Stimulated activated CD4-positive, alpha-beta T cell treated with anti-CD3 and anti-CD28 coated beads, Interleukin-12 subunit alpha, Interleukin-12 subunit beta, amount 100 ng/mL, for 48 hours (primary cell): ENCODE measurements at places on chromosomes 3 and 15.

DNA sequence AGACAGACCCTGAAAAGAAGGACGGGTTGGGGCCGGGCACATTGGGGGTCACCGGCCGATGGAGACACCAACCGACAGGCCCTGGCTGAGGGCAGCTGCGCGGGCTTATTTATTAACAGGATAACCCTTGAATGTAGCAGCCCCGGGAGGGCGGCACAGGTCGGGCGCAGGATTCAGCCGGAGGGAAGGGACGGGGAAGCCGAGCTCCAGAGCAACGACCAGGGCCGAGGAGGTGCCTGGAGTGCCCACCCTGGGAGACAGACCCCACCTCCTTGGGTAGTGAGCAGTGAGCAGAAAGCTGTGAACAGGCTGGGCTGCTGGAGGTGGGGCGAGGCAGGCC lies 2.2 kb upstream of the LSMEM2 start:
- no peak for DNase-seq

- DNase-seq = no peak
These were observed 24.9 kb downstream of the ETFA start for GRCh38 chr15:76286271-76286879.

DNA sequence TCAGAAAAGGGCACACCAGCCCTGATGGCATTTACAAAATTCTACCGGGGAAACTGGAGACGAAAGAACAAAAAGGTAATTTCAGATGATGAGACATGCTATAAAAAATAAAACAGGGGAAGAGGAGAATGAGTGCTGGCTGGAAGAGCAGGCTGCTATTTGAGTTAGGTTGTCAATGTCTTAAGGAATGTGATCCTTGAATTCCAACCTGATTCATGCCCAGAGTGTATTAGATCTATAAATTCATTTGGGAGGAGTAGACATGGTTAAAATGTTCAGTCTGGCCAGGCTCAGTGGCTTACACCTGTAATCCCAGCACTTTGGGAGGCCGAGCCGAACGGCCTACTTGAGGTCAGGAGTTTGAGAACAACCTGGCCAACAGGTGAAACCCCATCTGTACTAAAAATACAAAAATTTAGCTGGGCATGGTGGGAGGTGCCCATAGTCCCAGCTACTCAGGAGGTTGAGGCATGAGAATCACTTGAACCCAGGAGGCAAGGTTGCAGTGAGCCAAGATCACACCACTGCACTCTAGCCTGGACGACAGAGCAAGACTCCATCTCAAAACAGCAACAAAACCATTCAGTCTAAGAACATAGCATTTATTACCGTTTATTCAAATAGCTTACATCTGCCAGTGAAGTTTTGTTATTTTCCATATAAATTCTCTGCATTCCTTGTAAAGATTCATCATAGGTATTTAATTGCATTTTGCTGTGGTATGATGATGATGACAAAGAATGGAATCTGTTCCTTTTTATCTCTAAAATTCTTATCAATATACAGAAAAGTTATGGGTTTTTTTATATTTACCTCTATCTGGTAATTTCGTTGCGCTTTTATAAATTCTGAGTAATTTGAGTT lies 126.7 kb upstream of the NR2E3 start:
- no peak for DNase-seq

- no peak for DNase-seq
These were observed 480.3 kb upstream of the ALCAM start for GRCh38 chr3:104886220-104886995.

- DNase-seq = no peak
These were observed 793 bp downstream of the PCOLCE2 start for GRCh38 chr3:142888099-142888480.

DNA sequence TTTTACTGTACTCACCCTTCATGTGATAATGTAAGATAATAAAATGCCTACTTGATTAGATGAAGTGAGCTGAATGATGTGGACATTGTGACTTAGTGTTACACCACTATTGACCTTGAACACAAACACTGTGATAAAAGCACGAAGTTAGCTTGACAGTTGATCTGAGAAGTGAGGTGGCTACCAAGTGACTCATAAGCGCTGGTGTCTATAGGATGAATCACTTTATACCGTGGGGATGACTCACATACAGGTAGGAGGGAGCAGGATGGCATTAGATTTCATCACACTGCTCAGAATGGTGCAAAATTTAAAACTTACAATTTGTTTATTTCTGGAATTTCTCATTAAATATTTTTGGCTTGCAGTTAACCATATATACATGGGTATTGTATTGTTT lies 174.7 kb upstream of the CNTN3 start:
- DNase-seq = no peak

DNA sequence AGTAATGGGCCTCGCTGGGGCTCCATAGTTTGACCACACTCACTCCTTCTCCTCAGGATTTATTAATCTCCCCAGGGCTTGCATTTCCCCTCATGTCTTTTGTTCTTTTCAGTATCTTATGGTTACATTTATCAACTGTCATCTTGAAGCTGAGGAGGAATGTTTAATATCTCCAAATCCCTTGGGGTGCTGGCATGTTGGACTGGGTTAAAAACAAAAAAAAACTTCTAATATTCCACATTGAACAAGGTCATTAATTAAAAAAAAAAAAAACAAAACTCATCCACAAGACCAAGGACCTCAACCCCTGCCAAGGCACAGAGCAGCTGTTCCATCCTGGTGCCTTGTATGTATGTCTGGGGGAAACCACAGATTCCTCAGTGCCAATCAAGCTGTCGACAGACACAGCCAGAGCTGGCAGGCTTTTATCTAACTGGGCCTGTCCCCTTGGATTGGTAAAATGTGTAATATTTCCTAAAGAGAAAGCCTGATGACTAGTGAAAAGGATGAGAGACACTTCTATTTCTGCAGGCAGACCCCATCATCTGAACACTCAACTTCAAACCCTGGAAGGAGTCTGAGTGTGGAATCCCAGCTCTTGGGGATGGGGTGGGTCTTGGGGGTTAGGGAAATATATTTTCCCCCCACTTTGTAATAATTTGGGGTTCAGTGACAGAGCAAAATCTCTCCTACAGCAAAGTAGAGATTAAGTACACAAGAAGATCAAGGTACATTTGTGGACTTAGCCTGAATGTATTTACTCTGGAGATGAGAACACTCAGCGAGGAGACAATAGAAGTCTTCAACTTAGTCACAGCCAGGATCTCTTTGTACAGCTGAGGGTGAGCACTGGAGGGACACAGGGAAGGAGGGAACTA lies 69.1 kb downstream of the TTC23 start:
- no peak for DNase-seq

DNA sequence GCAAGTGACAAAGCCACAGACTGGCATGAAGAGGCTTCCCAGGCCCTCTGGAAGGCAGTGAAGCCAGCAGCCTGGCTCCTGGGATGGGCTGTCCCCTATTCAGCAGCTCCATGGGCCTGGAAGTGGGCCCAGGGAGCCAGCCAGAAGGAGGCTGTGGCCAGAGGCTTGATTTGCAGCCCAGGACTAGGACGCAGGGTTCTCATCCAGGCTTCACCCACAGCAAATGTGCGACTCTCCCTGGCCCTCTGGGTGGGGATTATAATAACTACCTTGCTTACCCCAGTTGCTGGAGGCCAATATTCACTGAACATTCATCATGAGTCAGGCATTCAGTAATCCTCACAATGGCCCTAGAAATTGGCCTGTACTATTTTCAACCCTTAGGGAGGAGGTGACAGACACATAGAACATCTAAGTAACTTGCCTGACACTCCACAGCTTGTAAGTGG lies 24.6 kb upstream of the SRP14 start:
- no peak for DNase-seq

DNA sequence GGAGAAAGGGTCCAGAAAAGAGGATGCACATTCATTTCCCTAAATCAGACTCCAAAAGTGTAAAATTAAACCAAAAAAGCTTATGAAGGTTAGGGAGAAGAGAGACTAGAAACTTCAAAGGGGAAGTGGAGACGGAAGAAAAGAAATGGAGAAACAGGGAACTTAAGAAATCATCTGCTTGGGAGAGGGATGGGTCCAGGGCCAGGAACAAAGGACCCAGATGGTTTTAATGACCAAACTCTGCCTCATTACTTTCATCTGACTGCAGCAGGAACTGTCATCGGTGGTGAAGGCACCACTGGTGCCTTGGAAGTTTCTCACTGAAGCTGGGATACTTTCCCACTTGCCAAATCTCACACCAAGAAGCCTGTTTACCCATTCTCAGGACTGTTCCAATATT lies 70.5 kb upstream of the SLC4A7 start:
- DNase-seq = no peak

DNA sequence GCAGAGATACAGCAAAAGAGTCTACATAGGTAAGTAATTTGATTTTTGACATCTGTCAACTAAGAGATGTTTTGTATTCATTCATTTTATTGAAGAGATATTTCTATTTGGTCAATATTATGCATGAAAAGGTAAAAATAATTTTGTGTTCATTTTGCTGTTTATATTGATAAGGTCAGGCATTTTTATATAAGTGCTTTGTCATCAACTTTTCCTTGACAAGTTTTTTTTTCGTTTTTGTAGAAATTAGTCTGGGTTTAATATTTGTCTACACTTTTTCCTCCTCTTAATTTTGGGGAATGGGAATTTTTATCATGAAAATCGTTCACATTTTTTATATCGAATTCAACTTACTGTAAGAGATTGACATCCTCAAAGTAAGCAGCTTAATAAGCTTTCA lies 67.7 kb downstream of the STT3B start:
- DNase-seq = no peak

- no peak for DNase-seq
These were observed 145.2 kb downstream of the STAG1 start for GRCh38 chr3:136606990-136607389.

DNA sequence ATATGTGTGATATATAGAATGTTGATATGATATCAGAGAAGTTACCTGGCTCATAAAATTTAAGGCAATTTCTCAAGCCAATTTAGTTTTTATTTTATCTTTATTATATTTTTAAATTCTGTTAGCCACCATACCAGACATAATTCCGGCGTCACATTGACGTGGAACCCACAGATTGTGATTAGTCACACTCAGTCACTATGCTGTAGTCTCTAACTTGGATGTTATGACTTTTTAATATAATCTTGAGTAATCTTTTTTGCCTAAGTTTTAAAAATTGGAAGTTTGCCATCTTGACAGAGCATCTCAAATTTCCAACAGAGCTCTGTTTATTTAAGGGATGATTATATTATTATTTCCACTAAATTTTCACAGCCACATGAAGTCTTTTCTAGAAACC lies 9.7 kb upstream of the DCLK3 start:
- no peak for DNase-seq

GRCh38 chr3:61966200-61966599 lies 404.8 kb downstream of the PTPRG start:
- no peak for DNase-seq

DNA sequence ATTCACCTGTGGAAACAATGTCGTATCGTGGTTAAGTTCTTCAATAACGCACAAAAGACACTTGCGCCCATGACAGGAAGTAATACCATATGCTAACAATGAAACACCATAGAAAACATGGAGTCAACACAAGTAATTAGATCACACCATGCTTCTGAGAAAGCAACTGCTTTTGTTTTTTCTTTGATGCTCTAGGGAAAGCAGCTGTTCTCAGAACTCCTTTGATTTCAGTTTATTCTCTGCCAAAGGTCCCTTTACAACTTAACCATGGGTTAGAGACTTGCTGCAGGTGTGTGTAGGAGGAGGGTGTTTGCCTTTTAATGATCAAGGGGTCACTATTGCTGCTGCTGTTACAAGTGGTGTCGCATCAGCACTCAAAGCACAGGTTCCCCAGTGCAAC lies 324.0 kb upstream of the SLCO3A1 start:
- no peak for DNase-seq

GRCh38 chr3:89043406-89043932 lies 64.0 kb upstream of the EPHA3 start:
- DNase-seq = no peak

GRCh38 chr15:67968564-67968963 lies 85.6 kb upstream of the PIAS1 start:
- no peak for DNase-seq

DNA sequence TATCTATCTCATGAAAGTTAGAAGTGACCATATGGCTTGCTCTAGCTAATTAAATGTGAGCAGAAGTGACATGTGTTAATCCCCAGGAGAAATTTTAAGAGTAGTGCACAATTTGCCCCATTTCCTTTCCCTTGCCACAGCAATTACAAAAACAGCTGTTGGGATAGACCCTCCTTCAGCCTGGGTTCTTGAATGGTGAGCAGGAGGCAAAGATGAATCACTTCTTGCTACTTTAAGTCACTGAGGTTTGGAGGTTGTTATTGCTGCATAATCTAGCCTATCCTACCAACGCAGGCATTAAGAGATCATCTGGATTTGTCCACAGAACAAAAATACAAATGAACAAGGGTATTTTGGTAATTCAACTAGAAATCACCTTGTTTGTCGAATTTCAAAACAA lies 51.7 kb upstream of the CAPN7 start:
- no peak for DNase-seq

GRCh38 chr3:98013411-98014267 lies 21.5 kb downstream of the GABRR3 start:
- DNase-seq = no peak
